ENCODE measurements at places on chromosomes 6 and 20.

GRCh38 chr6:44228031-44228430 is 4.6 kb downstream of the SLC29A1 start:
- H3K27me3 ChIP-seq = no peaks in the 10 kb centered on the region
- H3K27ac ChIP-seq = no peak overlapping the region
- peaks cover 11% of the 10 kb centered on the region for H3K4me1 ChIP-seq
- H3K4me3 ChIP-seq = no peak overlapping the region
- H3K36me3 ChIP-seq = peaks cover 55% of the 10 kb centered on the region
- DNase-seq = no peak

DNA sequence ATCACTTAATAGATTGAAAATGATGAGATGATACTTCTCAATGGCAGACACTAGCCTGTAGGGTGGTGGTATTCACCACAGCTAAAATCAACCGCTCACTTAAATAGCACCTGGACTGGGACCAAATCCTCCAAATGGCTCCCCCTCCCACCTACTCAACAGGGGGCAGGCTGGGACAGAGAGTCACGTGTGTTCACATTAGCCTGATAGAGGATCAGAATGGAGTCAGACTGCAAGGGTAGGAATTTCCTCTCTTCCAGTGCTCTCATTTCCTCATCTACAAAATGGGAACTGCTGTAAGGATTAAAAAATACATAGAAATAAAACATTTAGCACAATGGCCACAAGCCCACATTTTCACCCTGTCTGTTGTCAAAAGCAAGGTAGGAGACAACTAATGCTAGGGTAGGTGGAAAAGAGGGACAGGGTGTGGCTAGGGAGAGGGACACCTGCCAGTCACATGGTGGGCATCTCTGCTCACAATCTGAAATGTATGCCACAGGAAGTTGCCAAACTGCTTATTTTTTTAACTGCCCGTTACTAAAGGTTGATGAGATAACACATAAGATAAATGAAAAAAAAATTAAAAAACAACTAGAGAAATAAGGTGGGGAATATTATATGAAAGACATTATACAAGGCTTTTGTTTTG is 55.3 kb downstream of the BACH2 start:
- no peaks in the 10 kb centered on the region for H3K27me3 ChIP-seq
- no peak overlapping the region for H3K27ac ChIP-seq
- no peak overlapping the region for H3K4me3 ChIP-seq
- no peaks in the 10 kb centered on the region for H3K4me1 ChIP-seq
- no peaks in the 10 kb centered on the region for H3K36me3 ChIP-seq

DNA sequence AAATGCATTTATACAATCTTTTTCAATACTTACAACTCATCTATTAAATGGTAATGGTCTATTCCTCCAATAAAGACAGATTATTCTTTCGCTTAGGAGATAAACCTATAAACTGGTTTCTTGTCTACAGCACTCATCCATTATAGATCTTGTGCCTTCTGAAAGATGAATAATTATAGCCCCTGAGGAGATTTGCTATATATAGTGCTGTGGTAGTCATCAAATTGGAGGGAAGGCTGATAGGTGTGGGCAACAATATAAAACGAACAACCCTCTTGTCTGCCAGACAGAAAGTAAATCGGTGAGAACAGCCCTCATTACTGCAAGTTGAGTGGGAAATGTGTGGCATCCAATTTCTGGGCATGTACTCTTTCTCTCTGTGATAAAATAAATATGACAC is 292.5 kb upstream of the CNR1 start:
- H3K36me3 ChIP-seq = no peaks in the 10 kb centered on the region
- no peaks in the 10 kb centered on the region for H3K4me1 ChIP-seq
- no peak overlapping the region for H3K4me3 ChIP-seq
- H3K27me3 ChIP-seq = no peaks in the 10 kb centered on the region

DNA sequence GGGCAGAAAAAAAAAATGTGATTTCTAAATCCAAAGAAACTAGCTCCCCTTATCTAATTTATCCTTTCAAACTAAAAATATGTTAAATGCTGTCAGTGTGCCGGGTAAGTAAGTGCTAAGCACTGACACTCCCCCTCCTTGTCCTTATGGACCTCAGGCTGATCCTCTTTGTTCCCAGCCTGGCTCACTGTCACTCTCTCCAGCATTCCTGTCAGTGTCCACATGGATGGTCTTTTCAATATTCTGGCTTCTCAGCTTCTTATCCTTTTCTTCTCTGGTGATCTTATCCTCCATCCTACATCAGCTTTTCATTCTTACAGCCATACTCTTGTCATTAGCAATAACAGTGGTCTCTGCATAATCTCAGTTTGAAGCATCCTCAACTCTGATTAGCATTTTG is 55.0 kb downstream of the BCKDHB start:
- no peaks in the 10 kb centered on the region for H3K4me1 ChIP-seq
- no peak for DNase-seq
- H3K4me3 ChIP-seq = no peak overlapping the region
- H3K36me3 ChIP-seq = no peaks in the 10 kb centered on the region

- H3K4me3 ChIP-seq = peak overlapping the region; percentile 5
- DNase-seq = no peak
- H3K27ac ChIP-seq = no peak overlapping the region
- no peaks in the 10 kb centered on the region for H3K27me3 ChIP-seq
- H3K36me3 ChIP-seq = no peaks in the 10 kb centered on the region
These were observed 307.4 kb downstream of the EYA4 start for GRCh38 chr6:133548423-133549159.
